ENCODE measurements at places on chromosomes 11 and 22.

- DNase-seq = no peak
Observed at GRCh38 chr11:129248618-129249017, 56.5 kb upstream of the ARHGAP32 start.

GRCh38 chr11:124724979-124725718 is 14.6 kb upstream of the NRGN start:
- DNase-seq = no peak

DNA sequence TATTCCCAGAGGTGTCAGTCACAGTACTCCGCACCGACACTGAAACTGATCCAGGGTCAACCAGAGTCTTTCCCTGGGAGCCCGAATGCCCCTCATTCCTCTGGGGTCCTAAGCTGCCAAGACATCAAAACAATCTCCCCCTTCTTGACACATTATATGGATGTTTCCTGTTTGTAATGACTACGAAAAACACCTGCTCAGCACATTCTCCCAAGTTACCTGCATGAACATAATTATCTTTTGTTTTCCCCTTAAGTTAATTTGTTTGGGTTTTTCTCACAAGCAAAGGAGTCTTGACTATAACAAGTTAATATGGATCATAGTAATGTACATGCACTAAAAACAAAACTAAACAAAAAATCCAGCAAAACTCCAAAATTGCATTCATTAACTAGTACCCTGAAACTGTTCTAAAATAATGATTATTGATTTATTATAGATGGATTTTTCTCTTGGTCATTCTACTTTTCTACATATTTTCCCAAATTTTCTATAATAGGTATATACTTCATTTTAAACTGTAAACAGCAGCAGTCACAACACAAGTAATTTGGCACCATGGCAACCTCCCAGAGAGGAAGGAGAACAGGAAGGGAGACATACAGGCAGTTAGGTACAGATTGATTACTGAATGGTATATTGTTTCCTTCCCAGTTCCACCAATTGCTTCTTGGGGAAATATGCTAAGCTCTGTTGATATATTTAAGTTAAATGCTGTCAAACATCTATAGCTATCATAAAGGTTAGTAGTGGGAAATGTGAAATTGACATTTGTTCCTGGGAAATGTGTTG is 631.5 kb downstream of the METTL15 start:
- DNase-seq = no peak

GRCh38 chr11:61616434-61616833 is 35.6 kb upstream of the SYT7 start:
- DNase-seq = no peak

DNA sequence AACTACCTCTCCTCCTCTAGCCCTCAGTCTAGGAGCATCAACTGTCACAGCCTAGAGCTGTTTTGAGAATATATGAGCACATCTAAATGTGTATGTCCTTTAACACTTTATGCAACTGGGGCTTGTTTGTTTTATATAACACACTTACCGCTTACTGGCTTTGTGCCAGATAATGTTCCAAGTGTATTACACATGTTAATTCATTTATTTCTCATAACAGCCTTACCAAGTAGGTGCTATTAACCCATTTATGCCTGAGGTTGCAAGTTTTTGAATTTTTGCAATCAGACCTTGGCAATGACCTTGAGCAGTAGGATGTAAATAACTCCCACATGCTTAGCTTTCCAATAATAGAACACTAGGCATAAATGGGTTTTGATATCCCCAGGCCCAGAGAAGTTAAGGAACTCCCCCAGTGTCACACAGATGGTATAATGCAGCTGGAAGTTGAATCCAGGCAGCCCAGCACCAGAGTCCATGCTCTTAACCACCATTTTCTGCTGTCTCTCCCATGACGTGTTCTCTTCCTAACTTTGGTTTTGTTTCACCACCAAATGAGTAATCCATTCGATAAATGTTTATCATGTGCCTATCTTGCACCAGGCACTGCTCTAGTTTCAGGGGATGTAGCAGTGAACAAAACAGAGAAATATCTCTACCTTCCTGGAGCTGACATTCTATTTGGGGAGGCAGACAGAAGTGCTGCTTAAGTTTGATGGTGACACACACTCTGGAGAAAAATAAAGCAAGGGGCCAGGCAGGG is 23.1 kb downstream of the PRDM11 start:
- DNase-seq = no peak

- DNase-seq = no peak
Observed at GRCh38 chr11:44595006-44595405, 29.5 kb downstream of the CD82 start.

Data from NCI-H2107 (cell line).